ENCODE measurements at places on chromosomes 3 and 15. TPM values are rescaled to one million over a fixed set of nuclear protein-coding genes. Genes with fewer than 3 reads are reported as not detected.

DNA sequence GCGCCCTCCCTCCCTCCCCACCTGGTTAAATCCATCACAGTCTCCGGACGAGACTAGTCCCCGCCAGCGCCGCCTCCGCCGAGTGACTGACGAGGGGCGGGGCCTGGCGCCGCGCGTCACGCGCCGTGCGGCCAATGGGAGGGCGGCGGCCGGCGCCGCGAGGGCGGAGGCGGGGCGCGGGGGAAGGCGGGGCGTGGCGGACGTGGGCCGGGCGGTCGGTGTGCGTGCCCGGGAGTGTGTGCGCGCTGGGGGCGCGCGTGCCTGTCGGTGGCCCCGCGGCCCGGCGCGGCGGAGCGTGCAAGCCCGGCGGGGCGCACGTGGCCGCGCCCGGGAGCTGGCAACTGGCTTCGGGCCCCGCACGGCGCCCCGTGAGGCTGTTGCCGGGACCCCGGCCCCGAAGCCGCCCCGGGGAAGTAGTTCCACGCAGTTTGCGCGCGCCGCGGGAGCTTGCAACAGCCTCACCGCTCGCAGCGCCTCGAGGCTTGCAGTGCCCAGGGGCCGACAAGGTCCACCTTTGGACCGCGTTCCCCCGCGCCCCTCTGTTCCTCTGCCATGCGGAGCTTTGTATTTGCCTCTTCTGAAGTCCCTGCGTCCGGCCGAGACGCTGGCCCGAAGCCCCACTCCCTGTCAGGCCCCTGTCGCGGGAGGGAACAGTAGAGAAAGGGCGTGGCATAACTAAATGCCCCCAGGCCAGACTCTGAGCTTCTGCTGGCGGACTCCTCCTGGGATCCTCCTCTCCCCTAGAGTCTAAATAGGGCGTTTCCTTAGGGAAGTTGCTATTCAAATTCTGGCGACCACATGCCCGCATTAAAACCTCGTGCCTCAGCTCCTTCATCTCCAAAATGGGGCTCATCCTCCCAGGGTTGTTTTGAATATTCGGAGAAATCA is 400.9 kb downstream of the SHQ1 start:
- peak; percentile 89 for DNase-seq

DNA sequence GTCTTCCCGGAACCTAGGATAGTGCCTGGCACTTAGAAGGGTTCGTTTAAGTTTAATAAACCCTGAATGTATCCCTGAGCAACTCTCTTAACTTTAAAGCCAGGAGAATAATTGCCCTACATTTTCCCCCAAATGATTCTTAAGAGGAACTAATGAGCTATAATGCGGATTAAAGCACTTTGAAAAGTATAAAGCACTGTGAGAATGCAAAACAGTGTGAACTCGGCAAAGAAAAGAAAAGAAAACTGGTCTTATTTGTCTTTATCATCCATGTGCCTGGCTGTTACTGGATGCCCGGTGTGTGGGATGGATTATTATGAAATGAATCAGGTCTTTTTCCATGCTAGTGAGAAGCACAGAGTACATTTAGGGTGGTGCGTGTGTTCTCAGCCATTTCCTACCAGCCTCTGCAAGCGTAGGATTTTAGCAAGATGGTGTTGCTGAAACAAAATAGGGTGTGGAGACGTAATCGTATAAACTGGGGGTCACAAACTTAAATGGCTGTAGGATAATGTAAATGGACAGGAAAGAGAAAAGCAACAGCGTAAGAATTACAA is 983 bp downstream of the KBTBD12 start:
- DNase-seq = no peak

Gene STXBP5L
- not detected for total RNA-seq

Gene ITIH3
- 0.88 TPM for total RNA-seq

DNA sequence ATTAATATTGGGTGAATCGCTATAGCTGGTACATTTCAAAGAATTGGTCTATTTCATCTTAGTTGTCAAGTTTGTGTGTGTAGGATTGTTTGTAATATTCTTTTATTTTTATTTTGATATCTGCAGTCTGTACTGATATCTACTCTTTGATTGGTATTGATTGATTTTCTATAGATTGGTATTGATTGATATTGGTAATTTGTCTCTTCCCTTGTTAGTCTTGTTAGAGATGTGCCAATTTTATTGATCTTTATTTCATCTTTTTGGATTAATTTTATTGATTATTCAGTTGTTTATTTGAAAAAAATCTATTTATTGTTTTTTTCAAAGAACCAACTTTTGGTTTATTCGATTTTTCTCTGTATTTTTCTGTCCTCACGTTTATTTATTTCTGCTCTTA is 61.4 kb downstream of the TM2D3 start:
- DNase-seq = no peak

Gene ARL14
- total RNA-seq = not detected

Gene CCDC13
- 2.9 TPM for total RNA-seq

DNA sequence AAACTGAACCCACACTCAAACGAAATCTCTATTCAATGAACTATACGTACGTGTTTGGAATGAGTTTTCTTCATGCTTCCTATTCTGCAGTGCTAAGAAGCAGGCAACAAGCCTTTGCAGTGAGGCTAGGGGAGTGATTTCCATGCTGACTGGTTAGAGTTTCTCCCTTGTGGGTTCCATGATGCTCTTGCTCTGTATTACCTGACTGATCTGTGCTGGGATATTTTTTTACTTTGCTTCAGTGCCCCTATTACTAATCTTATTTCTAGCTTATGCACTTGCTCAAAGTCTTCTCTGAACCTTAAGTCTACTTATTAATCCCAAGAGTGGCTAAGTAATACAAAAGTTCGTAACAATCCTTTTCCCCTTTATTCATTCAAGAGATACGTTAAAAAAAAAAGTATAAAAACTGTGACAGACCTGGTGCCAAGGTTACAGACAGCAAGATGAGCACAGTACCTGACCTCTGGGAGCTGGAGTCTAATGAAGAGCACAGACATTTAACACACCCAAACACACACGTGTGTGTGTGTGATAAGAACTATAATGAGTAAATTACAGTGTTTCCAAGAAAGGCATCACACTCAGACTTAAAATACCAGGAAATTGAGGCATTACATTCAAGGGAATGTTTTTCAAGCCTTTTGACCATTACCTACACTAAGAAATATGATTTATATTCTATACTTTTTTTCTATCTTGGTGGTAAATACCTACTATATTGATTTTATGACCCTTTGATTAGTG is 50.5 kb upstream of the FBN1 start:
- no peak for DNase-seq

DNA sequence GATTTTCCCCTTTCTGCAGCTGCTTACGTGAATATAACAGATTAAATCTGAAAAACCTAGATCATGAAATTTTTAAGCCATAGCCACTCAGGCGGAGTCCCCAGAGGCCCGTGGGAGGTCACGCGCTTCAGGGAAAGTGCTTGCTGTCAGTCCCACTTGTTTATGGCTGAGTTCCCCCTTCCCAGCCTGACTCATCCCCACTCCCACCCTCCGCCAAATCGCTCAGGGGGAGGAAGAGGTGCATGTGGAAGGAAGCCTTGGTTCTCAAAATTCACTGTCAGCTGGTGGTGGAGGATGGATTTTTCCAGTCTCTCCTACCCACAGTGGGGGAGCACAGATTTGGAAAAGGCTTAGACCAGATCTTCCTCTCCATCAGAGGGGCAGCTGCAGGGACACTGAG is 67.4 kb downstream of the CORO2B start:
- DNase-seq = peak; percentile 24

GRCh38 chr3:128854475-128854874 is 24.9 kb upstream of the ACAD9 start:
- DNase-seq = no peak

DNA sequence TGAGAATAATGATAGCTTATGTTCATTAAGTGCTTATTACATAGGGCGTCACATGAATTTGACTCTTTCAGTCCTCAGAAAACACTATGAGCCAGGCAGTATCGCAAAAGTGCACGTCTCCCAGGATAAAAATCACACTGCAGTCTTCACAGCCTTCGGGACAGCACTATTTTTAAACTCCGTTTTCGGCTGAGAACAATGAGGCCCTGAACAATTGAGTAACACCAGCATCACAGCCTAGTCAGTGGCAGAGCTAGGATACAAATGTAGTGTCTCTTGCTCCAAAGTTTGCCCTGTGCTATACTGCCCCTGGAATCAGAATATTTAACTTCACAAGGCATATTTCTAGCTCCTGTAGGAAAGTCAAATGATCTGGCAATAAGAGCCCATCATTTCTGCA is 852.1 kb upstream of the SEMA6D start:
- no peak for DNase-seq

GRCh38 chr3:105785803-105786202 is 83.0 kb downstream of the CBLB start:
- no peak for DNase-seq

DNA sequence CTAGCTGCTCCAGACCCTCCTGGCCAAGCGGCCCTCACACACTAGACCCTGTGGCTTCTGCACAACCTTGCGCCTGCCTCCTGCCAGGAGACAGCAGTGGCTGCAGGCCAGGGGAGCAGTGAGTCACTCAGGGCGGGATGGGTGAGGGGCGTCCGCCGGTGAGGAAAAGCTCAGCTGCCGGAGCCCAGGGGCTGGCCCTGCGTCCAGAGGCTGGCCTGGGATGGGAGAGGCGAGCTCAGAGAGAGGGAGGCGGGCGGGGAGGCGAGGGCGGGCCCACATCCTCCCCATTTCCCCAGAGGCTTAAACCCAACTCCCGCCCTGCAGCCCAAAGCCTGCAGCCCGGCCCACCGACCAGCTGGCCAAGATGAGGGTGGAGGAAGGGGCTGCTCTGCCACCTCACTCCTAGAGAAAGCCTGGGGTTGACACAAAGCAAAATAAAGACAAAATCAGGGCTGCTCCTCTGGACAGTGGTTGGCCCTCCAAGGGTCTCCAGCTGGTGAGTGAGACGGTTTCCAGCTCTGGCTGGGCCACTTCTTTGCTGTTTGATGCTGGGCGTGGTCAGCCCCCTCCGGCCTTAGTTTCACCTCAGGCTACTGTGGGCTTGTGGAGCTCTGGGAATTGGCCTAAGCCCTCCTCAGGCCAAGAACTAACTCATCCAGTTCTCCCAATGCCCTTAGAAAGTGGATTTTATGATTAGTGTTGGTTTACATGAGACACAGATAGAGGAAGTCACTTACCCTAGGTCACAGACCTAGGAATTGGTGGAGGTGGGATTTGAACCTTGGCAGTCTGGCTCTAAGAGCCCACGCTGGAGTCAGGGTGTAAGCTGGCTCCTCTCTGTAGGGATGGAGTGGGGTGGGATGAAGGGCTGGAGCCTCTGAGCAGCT is 50.6 kb downstream of the IQSEC1 start:
- no peak for DNase-seq

GRCh38 chr3:32166654-32167053 is 60.2 kb downstream of the GPD1L start:
- DNase-seq = no peak

Gene MINDY2
- 11.8 TPM for total RNA-seq

DNA sequence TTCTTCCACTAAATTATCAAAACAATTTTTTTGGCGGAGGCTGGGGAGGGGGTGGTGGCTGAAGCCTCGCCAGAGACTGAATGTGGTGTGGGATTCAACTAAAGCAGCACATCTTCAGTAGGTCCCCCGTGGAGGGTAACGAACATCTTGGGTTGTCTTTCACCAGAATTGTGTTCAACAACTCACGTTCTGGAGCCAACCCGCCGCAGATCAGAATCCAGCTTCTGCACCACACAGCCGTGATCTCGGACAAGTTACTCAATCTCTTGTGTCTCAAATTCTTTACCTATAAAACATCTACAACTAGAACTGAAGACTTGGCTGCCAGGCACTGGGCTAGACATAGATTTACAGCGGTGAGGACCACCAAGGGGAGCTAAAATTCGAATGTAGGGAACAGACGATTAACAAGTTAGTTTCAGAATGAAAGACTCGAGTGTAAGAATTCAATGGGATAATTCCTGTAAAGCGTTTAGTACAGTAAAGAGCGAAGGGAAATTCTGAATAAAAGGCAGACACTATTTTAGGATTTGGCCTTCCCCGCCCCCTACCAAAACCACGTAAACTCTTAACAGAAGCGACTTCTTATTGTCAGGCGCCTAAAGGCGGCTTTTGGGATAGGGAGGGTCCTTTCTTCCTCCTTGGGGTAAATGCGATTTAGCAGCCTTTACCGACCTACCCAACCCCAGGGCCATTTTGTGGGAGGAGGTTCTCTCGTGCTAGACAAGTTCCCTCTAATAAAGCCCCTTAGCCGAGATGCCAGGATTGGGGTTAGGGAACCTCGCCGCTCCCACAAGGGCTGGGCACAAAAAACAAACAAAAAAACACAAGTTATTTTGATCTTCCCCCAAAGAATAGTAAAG is 697 bp upstream of the RAB5A start:
- DNase-seq = no peak

GRCh38 chr3:47704237-47704612 is 77.5 kb downstream of the SMARCC1 start:
- no peak for DNase-seq

- no peak for DNase-seq
Measured at GRCh38 chr15:65028338-65028737, 1.1 kb downstream of the MTFMT start.

DNA sequence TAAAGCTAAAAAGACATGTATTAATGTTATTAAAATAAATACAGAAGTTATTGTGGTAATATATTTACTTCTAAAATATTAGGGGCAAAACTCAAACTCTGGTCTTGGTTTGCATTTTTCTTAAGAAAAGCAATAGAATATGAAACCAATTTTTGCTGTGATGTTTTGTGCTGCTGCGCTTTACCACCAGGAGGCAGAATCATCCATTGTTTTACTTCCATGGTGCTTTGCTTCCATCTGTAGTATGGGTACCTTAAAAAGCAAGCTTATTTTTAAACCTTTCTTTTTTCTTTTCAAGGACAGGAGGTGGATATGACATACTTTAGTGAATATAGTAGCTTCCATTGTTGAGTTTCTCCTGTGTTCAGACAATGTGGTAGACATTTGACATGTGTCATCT is 46.6 kb upstream of the MRPL3 start:
- DNase-seq = no peak

- DNase-seq = no peak
Measured at GRCh38 chr3:173138026-173138425, 3.0 kb downstream of the SPATA16 start.

- no peak for DNase-seq
Measured at GRCh38 chr15:57114070-57114469, 195.6 kb downstream of the TCF12 start.

GRCh38 chr15:60782316-60782715 is 303.4 kb upstream of the ICE2 start:
- no peak for DNase-seq

DNA sequence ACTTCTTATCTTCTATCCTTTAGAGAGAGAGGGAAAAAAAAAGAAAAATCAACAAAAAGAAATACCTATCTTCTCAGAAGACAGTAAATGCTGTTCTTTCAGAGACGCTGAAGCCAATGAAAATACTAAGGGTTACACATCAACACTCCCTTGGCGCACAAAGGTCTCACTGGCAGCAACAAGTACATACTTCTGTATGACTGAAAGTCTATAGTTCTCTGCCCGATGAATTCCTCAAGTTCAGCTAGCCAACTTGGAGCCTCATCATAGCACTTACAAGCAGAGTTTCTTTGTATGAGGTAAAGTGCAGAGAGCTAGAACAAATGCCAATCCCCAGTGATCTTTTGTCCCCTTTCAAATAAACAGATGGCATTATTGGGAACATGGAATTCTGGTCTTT is 62.7 kb downstream of the CPNE4 start:
- no peak for DNase-seq
